ENCODE measurements at places on chromosomes 4 and X.

GRCh38 chr4:125011646-125012045 is 299.1 kb upstream of the ANKRD50 start:
- DNase-seq, result no peak

DNA sequence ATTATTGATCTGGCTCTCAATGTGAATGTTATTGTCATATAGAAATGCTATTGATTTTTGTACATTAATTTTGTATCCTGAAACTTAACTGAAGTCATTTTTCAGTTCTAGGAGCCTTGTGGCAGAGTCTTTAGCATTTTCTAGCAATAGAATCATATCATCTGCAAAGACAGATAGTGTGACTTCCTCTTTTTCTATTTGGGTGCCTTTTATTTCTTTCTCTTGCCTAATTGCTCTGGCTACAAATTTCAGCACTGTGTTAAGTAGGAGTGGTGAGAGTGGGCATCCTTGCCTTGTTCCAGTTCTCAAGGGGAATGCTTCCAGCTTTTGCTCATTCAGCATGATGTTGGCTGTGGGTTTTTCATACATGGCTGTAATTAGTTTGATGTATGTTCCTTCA is 102.7 kb downstream of the SH3BGRL start:
- DNase-seq, result no peak

GRCh38 chr4:151218343-151218742 is 58.6 kb upstream of the PRSS48 start:
- DNase-seq, result no peak

- no peak for DNase-seq
Measured at GRCh38 chr4:60637976-60638375, 562.1 kb upstream of the ADGRL3 start.

DNA sequence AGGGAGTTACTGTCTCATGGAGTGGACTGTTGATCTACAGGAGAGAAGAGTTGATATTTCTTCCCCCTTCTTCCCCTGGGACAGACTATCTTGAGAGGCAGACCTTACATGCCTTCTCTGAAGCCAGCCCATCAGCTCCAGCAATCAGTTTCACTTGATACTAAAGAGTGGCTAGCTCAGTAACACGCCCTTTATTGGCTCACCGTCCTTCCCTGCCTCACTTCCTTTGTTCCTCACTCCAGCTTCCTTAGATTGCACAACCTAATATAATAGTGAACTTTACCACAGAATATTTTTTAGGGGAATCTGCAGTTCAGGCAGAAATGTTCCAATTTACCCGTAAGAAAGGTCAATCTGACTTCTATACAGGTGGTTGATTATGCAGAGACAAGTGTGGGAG is 128.1 kb upstream of the NDP start:
- no peak for DNase-seq

GRCh38 chr4:68342134-68342533 is 7.8 kb downstream of the YTHDC1 start:
- DNase-seq, result no peak

DNA sequence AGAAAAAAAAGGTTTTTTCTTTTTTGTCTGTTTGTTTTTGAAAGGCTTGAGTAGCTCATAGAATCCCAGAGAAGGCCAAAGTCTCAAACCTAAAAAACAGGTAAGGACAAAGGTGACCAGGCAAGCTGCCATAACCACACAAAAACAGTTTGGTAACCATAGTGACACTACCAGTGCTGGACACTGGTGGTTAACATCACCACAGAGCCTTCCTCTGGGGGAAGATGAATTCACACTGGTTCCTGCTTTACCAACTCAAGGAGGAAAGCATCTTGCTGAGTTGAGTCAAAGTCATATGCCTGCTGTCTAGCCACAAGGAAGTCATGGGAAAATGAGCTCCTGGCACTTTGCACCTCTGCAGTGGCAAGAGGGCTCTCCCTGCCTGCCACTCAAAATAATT is 32.5 kb downstream of the IDS start:
- no peak for DNase-seq

- no peak for DNase-seq
Measured at GRCh38 chr4:73902038-73902637, 32.9 kb downstream of the CXCL1 start.

- no peak for DNase-seq
Measured at GRCh38 chr4:183721207-183722081, 62.4 kb downstream of the TRAPPC11 start.

GRCh38 chrX:148385471-148385870 is 114.9 kb upstream of the AFF2 start:
- DNase-seq, result no peak

DNA sequence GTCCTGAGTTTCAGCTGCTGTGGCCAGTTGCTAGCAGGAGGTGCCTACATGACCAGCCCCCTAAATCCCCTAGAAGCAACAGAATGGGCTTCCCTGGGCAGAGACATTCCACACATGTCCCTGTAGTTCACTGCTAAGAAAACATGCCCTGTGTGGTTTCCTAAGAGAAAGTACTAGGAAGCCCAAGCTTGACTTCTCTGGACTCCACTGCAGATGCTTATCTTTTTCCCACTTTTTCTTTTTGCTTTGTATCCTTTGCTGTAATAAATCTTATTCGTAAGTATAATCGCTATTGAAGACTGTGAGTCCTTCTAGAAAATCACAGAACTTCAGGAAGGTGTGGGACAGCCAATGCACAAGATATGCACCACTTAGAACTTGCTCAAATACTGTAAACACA is 15.6 kb downstream of the RPGR start:
- no peak for DNase-seq

DNA sequence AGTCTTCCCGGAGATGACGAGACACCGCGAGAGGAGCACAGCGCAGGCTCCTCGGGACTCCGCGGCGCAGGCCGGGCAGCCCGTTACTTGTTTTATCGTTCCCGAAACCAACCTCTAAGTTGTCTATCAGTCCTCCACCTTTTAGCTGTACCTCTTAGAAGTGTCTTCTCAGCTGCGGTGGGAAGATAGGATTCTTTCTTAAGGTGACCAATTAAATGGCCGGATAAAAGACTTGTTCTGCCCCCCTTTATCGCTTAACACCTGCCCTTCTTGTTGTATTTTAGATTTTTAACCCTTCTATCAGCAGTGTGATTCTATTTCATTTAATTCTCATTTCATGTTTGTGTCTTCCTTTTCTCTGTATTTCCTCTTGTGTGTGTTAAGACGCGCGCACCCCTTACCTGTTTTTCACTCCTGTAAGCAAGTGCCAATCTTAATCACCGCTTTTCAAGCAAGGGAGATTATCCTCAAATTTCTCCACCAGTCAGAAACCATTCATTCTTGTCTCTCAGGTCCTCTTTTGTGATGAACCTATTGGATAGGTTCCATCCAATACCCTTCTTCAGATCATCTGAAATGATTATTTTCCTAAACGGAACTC is at the start of gene SLC9B2:
SLC9B2 (minus strand) TSS at position 15 of the 601 bp plus-strand sequence. CDS start 9,211 bp downstream, outside the sequence.
- DNase-seq, result no peak

DNA sequence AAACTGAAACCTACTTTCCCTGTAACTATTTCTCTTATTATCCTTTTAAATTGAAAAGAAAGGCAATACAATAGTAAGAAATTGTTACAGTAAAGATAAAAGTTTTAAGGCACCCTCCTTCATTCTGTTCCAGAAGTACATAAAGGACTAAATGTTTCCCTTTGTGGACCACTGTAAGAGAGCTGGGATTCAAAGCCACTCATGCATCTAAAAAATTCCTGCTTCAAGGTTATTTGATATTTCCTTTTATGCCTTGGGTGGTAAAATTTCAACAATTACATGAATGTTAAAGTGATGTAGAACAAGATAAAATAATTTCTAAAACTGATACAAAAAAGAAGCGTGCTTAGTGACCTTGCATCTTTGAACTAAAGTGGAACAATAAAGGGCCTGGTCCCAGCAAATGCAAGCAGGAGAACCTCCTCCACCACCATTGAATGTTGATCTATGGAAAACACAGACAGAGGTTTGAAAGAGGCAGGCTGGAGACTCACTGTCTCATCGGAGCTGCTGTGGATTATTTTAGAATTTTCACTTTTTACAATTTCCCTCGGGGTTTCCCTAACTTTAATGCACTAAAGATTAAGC is 42.3 kb upstream of the PRSS12 start:
- DNase-seq, result no peak

DNA sequence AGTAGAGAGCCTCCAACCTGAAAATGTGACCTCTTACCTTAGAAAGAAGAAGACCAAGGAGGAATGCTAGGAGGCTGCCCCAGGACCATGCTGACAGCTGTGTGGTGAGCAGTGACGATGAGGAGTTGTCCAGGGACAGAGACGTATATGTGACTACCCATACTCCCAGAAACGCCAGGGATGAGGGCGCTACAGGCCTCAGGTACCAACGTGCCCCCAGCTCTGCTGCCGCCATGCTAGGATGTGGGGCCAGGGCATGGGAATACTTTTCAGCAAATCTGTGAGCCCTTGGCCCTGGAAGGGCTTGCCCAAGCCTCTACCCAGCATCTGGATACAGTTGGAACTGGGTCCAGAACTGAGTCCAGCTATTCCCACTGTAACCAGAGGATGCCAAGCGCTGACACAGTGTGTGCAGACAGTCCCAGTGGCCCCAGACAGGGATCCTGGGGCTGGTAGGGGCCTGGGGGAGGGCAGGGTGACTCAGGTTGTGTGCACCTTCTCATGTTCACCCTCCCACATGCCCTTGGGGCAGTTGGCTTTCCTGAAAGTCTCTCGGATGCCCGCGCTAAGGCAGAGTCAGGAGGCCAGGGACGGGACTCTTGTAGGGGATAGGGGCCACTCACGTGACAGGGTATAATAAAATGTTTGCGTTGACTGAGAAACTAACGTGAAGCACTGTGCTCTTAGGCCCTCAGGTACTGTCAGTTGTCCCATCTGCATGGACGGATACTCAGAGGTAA is 23.9 kb upstream of the FAM193A start:
- DNase-seq, result no peak

DNA sequence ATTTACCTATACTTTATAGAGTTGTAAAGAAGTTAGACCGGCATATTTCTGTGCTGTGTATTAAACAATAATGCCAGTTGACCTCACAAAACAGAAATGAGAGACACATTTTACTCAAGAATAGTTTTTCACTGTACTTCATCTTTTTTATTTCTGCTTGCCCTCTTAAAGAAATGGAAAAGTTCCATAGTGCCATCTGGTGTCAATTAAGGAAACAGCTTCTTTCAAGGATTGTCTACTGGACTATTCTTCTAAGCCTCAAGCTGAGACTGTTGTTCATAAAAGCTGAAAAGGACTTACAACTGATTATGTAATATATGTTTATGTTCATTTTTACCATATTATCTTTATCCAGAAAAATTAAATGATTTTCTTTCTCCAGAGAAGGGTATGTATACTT is 1523.7 kb downstream of the ARAP2 start:
- DNase-seq, result no peak

GRCh38 chr4:80237992-80238391 is 28.5 kb upstream of the FGF5 start:
- no peak for DNase-seq

DNA sequence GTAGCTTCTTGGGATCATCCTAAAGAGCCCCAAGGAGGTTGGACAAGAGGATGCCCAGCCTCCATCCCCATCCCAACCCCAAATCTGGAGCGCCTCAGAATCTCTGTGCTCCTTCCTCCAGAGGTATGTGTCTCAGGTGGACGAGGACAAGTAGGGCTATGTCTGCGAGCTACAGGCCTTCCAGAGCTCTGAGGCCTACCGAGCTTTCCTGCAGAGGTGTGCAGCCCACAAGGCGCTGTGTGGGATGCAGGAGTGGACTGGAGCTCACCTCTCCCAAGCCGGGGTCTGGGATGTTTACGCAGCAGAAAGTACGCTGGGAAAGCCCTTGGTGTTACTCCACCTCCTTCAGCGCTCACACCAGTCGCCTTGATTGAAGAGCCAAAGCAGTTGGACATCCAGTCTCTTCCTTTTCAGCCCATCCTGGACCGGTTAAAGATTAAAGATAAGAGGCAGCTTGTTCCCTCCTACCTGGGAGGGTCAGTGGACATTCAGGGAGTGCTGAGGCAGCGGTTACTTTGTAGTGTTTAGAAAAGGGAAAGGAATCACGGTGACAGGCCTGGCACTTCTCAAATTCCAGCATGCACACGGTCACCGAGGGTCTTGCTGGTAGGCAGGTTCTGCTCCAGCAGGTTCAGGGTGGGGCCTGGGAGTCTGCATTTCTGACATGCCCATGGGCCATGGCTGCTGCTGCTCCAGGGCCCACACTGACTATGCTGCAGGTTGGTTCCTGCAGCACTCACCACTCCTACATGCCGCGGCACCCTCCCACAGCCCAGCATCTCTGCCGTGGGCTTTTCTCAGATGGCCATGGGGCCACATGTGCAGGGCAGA is 29.5 kb upstream of the JAKMIP1 start:
- DNase-seq, result no peak

- DNase-seq, result no peak
Measured at GRCh38 chr4:53376900-53377299, 541 bp upstream of the FIP1L1 start.

DNA sequence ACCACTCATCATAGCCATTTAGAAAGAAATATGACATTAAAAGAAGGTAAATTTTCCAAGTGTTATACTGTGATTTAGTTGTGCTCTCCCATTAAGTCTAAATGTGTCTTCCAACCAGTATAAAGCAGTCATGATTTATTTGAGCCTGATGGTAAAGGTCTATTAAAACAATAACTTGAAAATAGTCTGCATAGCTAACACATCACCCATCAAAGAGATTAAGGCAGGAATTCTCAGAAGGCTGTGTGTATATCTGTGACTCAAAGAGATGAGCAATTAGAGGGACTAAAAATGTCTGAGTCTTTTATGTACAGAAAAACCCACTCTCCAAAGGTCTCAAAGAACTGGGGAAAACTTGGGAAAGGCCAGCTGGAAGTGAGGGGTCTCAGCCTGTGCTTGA is 70.3 kb upstream of the IQCM start:
- no peak for DNase-seq

DNA sequence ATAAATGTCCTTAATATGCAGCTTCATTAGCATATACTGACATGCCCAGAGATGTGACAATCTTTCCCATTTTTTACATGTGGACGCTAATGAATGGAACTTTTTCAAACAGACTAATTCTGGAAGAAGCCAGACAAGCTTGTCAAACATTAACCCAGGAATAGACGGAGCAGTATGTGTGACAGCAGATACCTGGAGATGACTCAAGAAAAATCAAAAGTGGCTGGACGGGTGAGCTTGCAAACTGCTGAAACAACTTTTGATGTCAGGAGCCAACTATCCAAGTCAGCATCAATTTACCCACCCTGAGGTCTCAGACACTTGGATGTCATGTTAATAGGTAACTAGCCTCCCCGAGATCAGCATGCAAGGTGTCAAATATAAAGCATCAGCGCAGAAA is 183.0 kb downstream of the PACRGL start:
- DNase-seq, result no peak

DNA sequence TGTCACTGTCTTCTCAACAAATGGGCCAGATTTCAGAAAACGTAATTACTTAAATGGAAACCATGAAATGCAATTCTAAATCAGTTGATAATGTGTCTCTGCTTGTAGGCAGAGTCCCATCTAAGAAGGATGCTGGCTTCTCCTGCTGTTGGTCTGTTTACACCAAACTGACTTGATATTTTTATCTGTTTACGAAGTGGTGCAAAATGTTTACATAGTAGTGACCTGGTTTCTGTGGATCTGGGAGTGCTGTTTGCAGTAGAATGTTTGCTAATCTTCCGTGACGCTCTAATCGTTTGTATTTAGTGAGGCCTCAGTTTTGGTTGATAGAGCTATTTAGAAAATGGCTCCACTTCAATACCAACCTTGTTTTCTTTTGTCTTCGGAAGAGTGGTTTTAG is 213.5 kb downstream of the VEGFC start:
- DNase-seq, result no peak

GRCh38 chr4:111404673-111405072 is 740.6 kb upstream of the FAM241A start:
- no peak for DNase-seq
